Ovary (tissue), 10 donors: ENCODE measurements at places on chromosomes 7 and 10.

- DNase-seq = no peak
Observed at GRCh38 chr7:127021019-127021738, 231.6 kb downstream of the GRM8 start.

DNA sequence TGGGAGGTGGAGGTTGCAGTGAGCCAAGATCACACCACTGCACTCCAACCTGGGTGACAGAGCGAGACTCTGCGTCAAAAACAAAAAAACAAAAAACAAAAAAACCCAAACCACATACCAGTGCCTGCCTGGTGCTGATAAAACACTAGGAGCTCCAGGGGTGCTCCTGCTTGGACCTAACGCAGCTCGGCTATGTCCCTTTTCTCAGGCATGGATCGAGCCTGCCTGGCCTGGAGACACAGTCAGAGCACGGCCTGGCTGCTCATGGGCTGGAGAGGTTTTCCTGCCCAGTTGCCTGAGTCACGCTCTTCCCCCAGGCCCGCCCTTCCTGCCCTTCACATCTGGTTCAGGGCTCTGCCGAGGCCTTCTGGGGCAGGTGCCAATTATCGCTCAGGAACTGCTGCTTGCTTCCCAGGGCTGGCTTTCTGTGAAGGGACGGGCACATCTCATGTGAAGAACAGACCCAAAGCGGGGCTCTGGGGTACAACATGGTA lies 12.6 kb upstream of the NPFFR1 start:
- DNase-seq = peak; percentile 90

GRCh38 chr10:53122281-53122680 lies 349.7 kb upstream of the MBL2 start:
- no peak for DNase-seq

- DNase-seq = no peak
Observed at GRCh38 chr7:139889186-139889871, 60.3 kb downstream of the TBXAS1 start.

DNA sequence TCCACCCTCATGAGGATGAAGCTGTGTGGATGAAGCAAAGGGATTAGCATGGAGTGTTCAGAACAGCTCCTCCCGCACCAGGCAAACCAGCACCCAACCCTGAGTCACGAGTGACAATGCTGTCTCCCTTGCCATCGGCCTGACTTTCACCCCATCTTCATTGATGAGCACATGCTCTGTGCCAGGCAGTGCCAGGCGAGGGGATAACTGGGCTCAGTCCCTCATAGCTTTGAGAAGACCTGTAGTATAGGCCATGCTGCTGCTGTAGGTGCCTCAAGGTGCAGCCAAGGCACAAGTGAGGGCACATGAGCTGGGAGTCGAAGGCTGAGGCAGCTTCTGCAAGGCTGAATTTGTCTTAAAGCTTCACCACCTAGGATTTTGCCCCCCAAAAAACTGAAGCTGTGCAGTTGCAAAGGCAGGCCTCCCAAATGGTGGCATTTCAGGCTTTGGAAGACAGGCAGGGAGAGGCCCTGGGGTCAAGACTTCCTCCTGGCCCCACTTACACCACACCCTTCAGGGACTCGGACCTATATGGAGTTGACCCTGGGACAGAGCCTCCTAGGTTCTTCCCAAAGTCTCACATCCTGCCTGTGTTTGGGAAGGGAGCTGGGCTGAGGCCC lies 54.2 kb upstream of the GDF10 start:
- DNase-seq = no peak

- DNase-seq = no peak
Observed at GRCh38 chr7:101179713-101180112, 380 bp downstream of the NAT16 start.

GRCh38 chr7:106927536-106927935 lies 62.5 kb downstream of the PIK3CG start:
- DNase-seq = no peak

- peak; percentile 76 for DNase-seq
Observed at GRCh38 chr7:36280840-36281812, 108.5 kb upstream of the ANLN start.

DNA sequence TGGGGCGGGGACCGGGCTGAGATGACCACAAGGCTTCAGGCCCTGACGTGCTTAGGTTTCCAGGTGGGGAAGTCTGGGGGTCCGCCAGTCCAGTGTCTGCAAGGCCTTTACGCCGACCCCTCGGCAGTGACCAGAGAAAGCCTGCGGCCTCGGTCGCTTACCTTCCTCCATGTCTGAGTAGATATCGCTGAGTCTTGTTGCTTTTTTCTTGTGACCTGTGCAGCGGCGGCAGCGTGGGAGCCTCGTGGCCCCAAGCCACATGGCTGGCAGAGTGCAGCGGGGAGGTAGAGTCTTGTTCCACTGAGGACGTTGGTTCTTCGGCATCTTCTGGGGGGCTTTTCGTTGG lies 329 bp downstream of the NOLC1 start:
- no peak for DNase-seq

DNA sequence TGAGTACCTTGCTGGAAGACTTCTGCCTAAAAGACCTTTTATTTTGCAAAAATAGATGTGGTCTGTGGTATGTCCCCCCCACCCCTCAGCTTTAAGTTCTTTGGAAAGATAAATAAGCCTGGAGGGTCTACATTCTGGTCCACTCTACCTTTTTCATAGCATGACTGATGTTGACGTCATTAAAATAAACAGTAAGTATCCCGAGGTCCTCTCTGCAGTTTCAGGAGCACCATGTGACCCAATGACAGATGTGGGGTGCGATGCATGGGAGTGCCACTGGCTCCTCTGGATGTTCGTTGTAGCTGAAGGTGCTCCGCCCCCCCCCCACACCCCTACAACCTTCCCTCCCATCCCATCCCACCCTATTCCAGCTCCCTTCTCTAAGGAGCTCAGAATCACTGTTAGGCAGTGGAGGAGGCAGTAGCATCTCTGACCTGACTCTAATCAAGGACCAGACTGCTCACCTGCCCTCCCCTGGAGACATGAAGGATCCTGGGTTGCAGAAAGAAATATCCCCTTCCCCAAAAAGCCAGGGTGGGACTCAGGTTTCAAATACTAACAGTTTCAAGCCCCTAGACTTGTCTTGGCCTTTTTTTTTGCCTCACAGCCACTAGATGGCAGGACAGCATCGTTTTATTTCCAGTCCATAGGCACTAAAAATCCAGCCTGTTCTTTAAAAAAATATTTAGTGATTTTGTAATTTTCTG lies 25.1 kb downstream of the CASP7 start:
- DNase-seq = no peak

DNA sequence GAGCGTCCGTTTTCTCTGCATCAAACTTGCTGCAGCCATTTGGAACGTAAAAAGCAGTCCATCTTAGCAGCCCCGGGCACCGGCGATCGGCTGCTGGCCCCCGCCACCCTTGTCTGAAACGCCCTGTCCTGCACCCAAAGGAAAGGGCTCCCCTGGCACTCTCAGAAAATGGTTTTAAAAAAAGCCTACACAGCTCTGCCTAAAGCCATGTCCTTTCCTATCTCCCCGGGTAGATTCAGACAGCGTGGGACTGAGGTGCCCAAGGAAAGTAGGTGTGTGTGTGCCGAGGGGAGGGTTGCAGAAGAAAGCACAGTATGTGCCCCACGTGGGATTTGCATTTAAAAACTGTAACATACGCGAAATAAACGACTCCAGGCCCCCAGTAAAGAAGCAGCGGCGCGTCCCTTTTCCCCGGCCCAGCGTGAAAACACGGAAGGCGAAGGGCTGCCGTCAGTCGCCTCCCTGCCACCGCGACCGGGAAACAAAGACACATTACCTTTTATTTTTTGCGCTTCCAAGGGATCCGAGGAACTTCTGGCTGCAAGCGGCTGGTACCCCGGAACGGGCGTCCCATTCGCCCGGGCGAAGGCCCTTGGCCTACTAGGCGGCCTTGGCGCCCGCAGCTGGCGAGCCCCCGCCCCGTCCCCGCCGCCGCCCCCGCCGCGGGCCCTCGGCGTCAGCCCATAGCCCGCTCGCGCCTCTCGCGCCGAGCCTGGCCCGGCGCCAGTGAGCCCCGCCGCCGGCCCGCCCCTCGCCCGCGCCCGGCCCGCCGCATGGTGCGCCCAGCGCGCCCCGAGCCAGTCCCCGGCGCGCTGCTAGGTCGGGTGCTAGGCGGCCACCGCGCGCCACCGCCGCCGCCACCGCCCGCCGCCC lies 304.6 kb downstream of the PRPF18 start:
- DNase-seq = peak; percentile 27

GRCh38 chr10:35127289-35127891 lies 744 bp downstream of the CREM start:
- DNase-seq = peak; percentile 76
